ENCODE measurements at places on chromosomes 7 and 10. TPM values are rescaled to one million over a fixed set of nuclear protein-coding genes. Genes with fewer than 3 reads are reported as not detected.

GRCh38 chr10:33334805-33335550, 511 bp upstream of the NRP1 start:
- DNase-seq, result no peak
- no peaks in the 10 kb centered on the region for H3K27me3 ChIP-seq
- no peaks in the 10 kb centered on the region for H3K36me3 ChIP-seq
- H3K4me3 ChIP-seq, result peak overlapping the region; percentile 86

The SKIDA1 gene
- total RNA-seq, result 2.7 TPM

The RAB19 gene
- total RNA-seq, result not detected

DNA sequence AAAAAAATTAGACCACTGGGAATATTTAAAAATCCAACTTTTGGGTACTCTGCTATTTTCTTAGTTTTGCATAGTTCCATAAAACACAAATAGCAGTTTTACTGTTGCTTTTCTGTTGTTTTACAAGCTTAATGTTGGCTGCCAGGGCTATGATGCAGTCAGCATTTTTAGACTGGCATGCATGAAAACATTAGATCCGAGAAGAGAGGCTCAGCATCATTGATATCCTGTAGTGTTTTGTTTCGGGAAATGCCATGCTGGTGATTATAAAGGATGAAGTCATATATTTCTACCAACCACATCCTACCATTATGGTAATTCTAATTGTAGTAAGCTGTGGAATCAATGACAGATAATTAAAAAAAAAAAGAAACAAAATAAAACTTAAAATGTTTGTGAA, 104.6 kb downstream of the MBL2 start:
- H3K36me3 ChIP-seq, result no peaks in the 10 kb centered on the region
- H3K4me1 ChIP-seq, result no peaks in the 10 kb centered on the region
- no peak for DNase-seq
- H3K27ac ChIP-seq, result no peak overlapping the region
- no peak overlapping the region for H3K4me3 ChIP-seq

DNA sequence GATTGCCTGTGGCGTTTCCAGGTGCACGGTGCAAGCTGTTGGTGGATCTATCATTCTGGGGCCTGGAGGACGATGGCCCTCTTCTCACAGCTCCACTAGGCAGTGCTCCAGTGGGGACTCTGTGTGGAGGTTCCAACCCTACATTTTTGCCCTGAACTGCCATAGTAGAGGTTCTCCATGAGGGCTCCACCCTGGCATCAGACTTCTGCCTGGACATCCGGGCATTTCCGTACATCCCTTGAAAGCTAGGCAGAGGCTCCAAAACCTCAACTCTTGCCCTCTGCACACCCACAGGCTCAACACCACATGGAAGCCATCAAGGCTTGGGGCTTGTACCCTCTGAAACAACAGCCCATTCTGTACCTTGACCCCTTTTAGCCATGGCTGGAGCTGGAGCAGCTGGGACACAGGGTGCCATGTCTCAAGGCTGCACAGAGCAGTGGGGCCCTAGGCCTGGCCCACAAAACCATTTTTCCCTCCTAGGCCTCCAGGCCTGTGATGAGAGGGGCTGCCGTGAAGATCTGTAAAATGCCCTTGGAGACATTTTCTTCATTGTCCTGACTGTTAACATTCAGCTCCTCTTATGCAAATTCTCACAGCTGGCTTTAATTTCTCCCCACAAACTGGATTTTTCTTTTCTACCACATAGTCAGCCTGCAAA, 10.0 kb upstream of the FGL2 start:
- no peak overlapping the region for H3K4me3 ChIP-seq
- no peaks in the 10 kb centered on the region for H3K4me1 ChIP-seq
- DNase-seq, result no peak
- H3K27ac ChIP-seq, result no peak overlapping the region
- H3K27me3 ChIP-seq, result no peaks in the 10 kb centered on the region

DNA sequence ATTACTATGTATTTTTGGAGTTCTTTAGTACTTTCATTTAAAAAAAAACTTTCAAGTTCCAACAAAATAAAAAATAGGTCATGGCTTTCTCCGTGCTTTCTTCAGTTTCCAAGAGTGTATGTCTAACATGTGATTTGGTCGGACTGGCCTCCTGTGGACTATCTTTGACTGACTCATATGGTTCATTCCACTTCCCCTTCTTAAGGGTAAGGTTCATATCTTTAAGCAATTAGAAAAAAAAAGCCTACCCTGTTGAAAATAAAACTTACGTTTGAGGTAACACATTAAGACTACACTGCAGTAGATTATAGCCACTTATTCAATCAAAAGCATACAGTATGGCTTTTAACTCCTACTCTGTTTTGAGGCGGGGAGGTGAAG, 112.8 kb upstream of the AHR start:
- H3K4me3 ChIP-seq, result no peak overlapping the region
- H3K36me3 ChIP-seq, result no peaks in the 10 kb centered on the region
- DNase-seq, result no peak
- H3K4me1 ChIP-seq, result peaks cover 21% of the 10 kb centered on the region
- no peaks in the 10 kb centered on the region for H3K27me3 ChIP-seq
- H3K27ac ChIP-seq, result no peak overlapping the region

GRCh38 chr7:2529161-2530070, 9.8 kb downstream of the LFNG start:
- peaks cover 73% of the 10 kb centered on the region for H3K4me1 ChIP-seq
- H3K36me3 ChIP-seq, result no peaks in the 10 kb centered on the region
- peak overlapping the region; percentile 83 for H3K27ac ChIP-seq

The TMEM229A gene
- total RNA-seq, result not detected

The GARS1 gene
- total RNA-seq, result 83.7 TPM

DNA sequence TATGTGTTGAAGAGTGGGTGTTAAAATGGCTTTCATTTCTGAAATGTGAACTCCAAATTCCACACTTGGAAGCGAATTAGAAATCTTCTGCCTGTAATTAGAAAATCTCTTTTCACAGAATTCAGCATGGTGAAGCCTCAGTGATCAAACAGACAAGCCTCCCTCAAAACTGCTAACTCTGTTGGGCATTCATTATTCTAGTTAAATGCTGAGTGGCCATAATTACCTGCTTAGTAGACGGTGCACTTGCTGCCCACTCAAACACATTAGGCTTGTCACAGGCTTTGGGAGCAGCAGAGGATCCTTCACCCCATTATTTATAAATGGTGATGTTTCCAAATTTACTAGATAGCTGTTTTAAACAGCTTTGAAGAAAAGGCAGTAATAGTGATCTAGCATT, 177.2 kb upstream of the PCLO start:
- H3K4me1 ChIP-seq, result no peaks in the 10 kb centered on the region
- no peaks in the 10 kb centered on the region for H3K36me3 ChIP-seq
- no peak overlapping the region for H3K4me3 ChIP-seq

- H3K4me3 ChIP-seq, result no peak overlapping the region
- peaks cover 46% of the 10 kb centered on the region for H3K4me1 ChIP-seq
Measured at GRCh38 chr7:24967696-24968095, 12.3 kb downstream of the OSBPL3 start.

DNA sequence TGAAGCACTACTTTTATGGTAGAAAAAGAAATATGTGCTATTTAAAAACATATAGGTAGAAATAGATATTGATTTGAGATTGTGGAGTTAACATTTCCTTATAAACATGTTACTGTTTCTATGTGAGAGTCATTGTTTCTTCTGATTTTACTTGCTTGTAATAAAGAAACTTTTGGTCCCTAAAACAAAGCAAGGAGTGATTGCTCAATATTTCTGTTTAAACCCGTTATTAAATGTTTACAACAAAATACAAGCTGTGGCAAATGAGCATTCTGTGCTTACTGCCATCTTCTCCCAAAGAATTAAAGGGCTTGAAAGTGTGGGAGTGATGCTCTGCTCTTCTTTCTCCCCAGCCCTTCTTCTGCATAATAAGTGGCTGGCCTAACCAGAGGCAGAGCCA, 22.7 kb upstream of the CBLL1 start:
- no peak overlapping the region for H3K27ac ChIP-seq
- DNase-seq, result no peak
- no peaks in the 10 kb centered on the region for H3K4me1 ChIP-seq
- no peaks in the 10 kb centered on the region for H3K36me3 ChIP-seq
- no peaks in the 10 kb centered on the region for H3K27me3 ChIP-seq

The FOXI2 gene
- 0.25 TPM for total RNA-seq

DNA sequence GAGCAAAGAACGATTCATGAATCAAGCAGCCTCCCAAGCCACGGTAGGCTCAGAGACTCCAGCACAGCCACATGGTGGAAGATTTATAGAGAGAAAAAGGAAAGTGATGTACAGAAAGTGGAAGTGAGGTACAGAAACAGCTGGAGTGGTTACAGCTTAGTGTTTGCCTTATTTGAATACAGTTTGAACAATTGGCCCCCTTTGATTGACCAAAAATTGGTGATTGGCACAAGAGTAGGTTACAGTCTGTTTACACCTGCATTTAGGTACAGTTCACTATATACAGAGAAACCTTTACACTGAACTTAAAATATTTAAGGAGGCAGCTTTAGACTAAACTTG, 136.4 kb upstream of the ASAH2 start:
- no peak for DNase-seq
- no peak overlapping the region for H3K27ac ChIP-seq
- no peak overlapping the region for H3K4me3 ChIP-seq
- no peaks in the 10 kb centered on the region for H3K36me3 ChIP-seq
- no peaks in the 10 kb centered on the region for H3K27me3 ChIP-seq
- H3K4me1 ChIP-seq, result peaks cover 36% of the 10 kb centered on the region

GRCh38 chr10:120948889-120949608, 97.9 kb downstream of the WDR11 start:
- H3K27ac ChIP-seq, result no peak overlapping the region
- H3K4me3 ChIP-seq, result peak overlapping the region; percentile 19
- no peaks in the 10 kb centered on the region for H3K36me3 ChIP-seq
- H3K27me3 ChIP-seq, result no peaks in the 10 kb centered on the region
- DNase-seq, result no peak

The LIPN gene
- total RNA-seq, result not detected

GRCh38 chr10:67573484-67573883, 122.5 kb downstream of the CTNNA3 start:
- H3K36me3 ChIP-seq, result no peaks in the 10 kb centered on the region
- no peaks in the 10 kb centered on the region for H3K27me3 ChIP-seq
- DNase-seq, result no peak
- H3K27ac ChIP-seq, result no peak overlapping the region
- H3K4me3 ChIP-seq, result no peak overlapping the region

- H3K4me1 ChIP-seq, result no peaks in the 10 kb centered on the region
- H3K27ac ChIP-seq, result no peak overlapping the region
- H3K27me3 ChIP-seq, result no peaks in the 10 kb centered on the region
- no peaks in the 10 kb centered on the region for H3K36me3 ChIP-seq
- DNase-seq, result no peak
- no peak overlapping the region for H3K4me3 ChIP-seq
Measured at GRCh38 chr10:110617425-110618229, 26.5 kb upstream of the RBM20 start.

The ACHE gene
- total RNA-seq, result 9.3 TPM

The FXYD4 gene
- not detected for total RNA-seq

GRCh38 chr7:36755484-36755883, 31.2 kb upstream of the AOAH start:
- no peaks in the 10 kb centered on the region for H3K4me1 ChIP-seq
- no peaks in the 10 kb centered on the region for H3K36me3 ChIP-seq
- H3K27me3 ChIP-seq, result no peaks in the 10 kb centered on the region
- no peak overlapping the region for H3K27ac ChIP-seq

- no peak overlapping the region for H3K4me3 ChIP-seq
- H3K27me3 ChIP-seq, result no peaks in the 10 kb centered on the region
- H3K4me1 ChIP-seq, result no peaks in the 10 kb centered on the region
- no peak overlapping the region for H3K27ac ChIP-seq
Measured at GRCh38 chr10:62745581-62745980, 58.9 kb upstream of the ADO start.

DNA sequence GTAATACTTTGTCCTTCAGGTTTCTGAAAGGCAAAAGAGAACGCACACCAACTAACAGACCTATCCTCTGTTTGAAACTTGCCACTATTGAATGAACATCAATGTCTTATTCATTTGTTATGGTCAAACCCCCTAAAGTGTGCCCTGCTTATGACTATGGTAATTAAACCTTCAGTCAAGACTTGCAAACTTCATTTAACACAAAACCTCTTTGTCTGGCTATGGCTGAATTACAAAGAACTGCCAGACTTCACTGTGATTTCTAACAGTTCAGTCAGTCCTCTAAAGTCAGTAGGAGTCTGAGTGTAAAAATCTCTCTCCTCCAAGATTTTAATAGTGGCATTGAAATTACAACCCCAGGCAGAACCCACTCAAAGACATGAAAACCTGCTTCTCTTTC, 702.5 kb upstream of the LRRN3 start:
- no peak overlapping the region for H3K27ac ChIP-seq

The TBXAS1 gene
- total RNA-seq, result 18.4 TPM

DNA sequence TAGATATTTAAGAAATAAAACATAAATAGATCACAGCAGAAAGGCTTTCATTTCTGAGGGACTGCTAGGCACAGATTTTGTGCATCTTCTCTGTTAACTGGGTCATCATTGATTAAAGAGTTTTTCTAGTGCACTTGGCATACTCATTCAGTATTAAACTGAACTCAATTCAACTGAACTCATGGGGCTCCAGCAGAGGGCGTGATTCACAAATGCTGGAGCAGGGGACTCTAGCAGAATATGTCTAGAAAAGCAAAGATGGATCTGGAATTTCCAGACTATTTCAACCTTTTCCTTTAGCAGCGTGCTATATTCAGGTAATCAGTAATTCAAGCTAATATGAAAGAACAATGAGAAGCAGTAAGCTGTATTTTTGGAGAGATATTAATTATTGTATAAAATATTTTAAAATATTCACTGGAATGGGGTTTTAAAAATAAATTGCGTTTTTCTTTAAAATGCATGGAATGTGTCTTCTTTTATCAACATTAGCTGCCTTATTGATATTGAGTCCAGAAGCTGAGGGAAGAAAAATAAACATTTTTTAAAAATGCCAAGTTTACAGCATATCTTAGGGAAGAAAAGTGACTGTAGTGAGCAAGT, 296.8 kb upstream of the CACNA2D1 start:
- H3K36me3 ChIP-seq, result no peaks in the 10 kb centered on the region
- H3K4me3 ChIP-seq, result no peak overlapping the region
- H3K27me3 ChIP-seq, result no peaks in the 10 kb centered on the region
- H3K27ac ChIP-seq, result no peak overlapping the region
- no peak for DNase-seq

The UCN3 gene
- not detected for total RNA-seq

The FANK1 gene
- 6.6 TPM for total RNA-seq

GRCh38 chr10:110076559-110077318, 69.0 kb downstream of the ADD3 start:
- H3K36me3 ChIP-seq, result no peaks in the 10 kb centered on the region
- H3K27me3 ChIP-seq, result no peaks in the 10 kb centered on the region
- no peak overlapping the region for H3K4me3 ChIP-seq
- H3K4me1 ChIP-seq, result peaks cover 77% of the 10 kb centered on the region

DNA sequence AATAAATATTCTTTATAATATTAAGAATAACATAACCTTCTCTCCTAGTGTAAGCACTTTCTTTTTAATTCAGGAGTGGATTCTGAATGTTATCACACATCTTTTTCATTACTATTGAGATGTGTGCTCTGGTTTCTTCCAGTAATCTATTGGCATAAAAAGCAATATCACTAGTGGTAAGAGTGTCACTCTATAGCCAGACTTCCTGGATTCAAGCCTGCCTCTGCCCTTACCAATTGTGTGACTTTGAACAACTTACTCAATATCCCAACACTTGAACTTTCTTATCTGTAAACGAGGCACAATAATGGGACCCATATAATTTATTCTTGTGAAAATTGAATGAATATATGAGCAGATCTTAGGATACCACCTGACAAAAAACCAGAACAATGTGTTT, 71.0 kb downstream of the SEM1 start:
- no peak overlapping the region for H3K4me3 ChIP-seq
- DNase-seq, result no peak
- H3K27me3 ChIP-seq, result no peaks in the 10 kb centered on the region
- no peaks in the 10 kb centered on the region for H3K4me1 ChIP-seq
- H3K27ac ChIP-seq, result no peak overlapping the region
- no peaks in the 10 kb centered on the region for H3K36me3 ChIP-seq
